ENCODE measurements at places on chromosomes 12 and 14.

- no peak for DNase-seq
Observed at GRCh38 chr12:104636496-104636895, 179.7 kb downstream of the CHST11 start.

GRCh38 chr12:38544330-38545066 lies 227.9 kb downstream of the ALG10B start:
- peak; percentile 18 for DNase-seq

DNA sequence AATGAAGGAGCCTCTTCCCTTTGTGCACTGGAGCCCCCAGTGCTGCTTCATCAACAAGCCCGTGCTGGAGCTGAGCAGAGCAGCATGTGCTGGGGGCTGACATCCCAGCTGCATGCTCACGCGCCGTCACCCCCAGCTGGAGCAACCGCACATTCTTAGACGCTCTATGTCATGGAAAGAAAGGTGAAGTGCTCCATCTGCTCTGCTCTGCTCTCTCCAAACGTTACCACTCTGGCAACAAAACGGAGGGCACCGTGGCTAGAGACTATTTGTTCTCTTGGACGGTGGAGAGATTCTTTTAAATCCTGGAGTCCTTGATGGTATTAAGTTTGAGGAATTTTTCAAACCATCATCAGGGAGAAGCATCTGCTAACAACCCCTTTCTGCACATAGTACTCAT lies 208.4 kb downstream of the C12orf75 start:
- DNase-seq, result no peak

DNA sequence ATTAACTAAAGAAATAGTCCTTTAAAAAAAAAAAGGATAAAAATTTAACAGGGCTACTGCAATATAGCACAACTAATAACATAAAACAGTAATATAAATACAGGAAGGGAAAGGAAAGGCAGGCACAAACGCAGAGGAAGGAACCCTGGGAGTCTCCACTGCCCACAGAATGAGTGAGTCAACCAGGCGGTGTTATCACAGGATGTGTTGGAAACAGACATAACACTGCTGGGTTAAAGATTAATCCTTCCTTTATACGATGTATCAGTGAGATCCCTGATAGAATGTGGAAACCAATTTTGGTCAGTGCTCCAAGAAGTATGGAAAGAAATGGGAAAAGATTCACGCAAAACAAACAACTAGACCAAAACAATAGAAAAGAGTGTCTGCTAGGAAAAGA lies 47.9 kb downstream of the FGD6 start:
- DNase-seq, result no peak

DNA sequence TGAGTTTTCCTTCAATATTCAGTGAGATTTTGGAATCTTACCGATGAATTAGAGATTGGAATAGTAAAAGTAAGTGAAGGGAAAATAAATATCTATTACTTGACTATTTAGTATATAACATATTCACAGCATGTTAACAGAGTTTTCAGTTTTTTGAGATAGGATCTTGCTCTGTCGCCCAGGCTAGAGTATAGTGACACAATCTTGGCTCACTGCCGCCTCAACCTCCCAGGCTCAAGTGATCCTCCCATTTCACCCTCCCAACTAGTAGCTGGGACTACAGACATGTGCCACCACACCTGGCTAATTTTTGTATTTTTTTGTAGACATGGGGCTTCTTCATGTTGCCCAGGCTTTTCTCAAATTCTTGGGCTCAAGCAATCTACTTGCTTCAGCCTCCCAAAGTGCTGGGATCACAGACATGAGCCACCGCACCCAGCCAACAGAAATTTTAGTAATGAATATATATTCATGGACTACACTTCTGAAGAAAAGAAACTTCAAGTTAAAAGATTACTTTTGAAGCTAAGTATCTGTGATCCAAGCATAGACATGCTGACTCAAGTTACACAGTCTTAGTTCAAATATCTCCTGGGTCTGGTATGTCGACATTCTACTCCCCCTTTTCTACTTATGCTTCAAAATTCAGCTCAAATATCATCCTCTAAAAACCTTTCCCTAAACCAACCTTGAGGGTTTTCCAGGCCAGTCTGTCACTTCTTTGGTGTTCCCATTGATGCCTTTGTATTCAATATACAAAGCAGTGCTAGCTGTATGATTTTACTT lies 13.8 kb downstream of the UBE2N start:
- DNase-seq, result no peak

- DNase-seq, result no peak
Observed at GRCh38 chr12:34400411-34400881, 378.1 kb downstream of the ALG10 start.

DNA sequence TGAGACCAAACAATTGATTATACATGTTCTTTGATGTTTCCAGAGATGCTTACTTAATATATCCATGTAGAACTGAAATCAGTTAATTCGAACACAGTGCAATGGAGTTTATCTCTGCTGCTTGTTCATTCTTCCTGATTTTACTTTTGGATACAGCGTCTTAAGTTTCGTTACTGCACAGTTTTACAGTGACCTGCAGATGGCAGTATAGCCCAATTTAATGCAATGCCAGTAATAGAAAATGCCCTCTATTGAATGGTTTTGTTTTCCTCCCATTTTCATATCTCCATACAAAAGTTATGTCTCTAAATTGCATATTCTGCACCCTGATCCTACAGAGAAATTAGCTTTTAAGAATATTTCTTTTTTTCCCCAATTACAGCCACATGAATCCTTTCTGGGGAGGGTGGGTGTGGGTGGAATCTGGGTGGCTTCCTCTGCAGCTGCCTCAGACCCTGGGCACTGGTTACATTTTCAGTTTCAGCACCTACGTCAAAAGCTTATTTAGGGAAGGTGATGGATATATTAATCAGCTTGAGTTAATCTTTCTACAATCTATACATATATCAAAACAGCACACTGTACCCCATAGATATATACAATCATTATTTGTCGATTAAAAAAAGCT lies 101.1 kb upstream of the DCD start:
- peak; percentile 18 for DNase-seq

DNA sequence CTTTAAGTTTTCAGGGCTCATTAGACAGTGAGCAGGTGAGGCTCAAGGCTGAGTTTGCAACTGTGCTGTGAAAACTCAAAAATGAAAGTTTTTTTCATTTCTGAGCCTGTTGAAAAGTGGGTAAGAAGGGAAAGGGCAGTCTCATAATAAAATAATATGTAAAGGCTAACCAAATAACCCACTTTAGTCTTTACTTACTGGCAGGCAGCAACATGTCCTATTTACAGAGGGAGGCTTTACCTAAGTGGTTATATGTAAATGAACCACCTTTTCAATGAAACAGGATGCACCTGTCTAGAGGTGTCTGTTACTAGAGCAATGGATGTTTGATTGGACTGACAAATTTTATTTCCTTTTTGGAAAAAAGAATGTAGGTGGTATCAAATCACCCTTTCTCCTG lies 158.0 kb downstream of the ETV6 start:
- DNase-seq, result no peak

- no peak for DNase-seq
Observed at GRCh38 chr12:4014444-4014843, 141.2 kb upstream of the PARP11 start.

DNA sequence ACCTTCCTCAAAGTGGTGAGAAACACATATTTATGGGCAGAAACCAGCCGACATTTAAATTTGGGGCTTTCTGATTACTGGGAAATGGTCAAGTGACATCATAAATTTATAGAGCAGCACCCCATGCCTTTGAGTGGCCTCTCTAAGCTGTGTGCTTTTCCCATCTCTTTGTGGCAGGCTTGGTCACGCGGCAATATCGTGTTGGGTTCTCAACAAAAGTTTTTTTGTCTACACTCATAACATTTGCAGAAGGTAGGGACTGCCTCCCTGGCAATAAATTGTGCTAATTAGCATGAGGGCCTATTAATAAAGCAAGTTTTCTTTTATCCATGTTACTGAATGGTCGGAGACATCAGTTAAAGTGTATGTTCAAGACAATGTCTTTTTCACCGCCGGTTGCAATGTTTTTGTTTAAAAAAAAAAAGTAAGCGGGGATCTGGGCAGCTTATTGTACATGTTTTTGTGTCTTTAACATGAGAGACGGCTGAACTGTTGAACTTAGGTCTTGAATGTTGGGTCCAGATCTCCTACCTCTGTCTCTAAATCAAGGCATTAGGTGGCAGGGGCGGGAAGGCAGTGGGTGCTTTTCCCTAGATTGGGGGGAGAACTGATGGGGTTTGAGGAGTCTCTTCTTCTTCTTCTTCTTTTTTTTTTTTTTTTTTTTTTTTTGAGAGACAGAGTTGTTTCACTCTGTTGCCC lies 193.3 kb downstream of the PHETA1 start:
- DNase-seq, result no peak

DNA sequence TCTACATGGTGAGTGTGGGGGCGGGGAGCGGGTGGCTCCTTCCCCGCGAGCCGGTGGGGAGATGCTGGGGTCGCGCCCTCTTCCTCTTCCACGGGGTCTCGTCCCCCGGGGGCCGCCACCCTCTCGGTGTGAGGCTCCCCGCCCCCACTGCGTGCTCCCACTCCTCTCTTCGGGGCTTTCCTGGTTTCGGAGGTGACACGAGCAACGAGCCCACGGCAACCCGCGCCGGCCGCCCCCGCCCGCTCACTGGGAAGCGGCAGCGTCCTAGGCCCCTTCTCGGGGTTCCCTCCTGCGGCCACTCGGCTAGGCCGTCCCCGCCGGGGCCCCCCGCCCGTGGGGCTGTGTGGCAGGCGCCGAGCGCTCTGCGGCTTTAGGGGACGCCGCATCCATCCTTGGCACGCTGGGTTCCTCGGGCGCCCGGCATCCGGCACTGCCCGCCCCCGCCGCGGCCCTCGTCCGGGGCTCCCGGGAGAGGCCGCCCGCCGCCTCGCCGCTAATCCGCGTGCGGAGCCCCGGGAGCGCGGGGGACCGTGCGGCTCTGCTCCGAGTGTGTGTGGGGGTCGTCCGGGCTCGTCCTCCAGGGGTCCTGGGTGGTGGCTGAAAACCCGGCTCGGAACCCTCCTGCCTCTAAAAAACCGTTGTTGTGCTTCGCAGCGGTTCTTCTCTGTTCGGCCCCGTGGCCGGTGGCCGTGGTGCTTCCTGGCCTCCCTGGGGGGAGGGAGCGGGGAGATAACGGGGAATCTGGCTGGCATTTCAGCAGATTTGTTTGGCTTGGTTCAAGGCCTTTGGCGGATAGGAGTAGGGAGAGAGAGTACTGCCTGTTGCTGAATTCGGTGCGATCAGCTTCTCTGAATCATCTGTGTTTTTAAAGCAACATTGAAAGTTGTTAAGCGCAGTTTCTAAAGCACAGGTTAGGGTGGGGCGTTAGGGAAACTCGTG lies 1.0 kb downstream of the PCNX1 start:
- DNase-seq, result no peak

GRCh38 chr12:71008616-71009015 lies 88.1 kb upstream of the PTPRR start:
- no peak for DNase-seq

GRCh38 chr14:22163051-22163450 lies 426.0 kb downstream of the DAD1 start:
- DNase-seq, result no peak

- peak; percentile 52 for DNase-seq
Observed at GRCh38 chr14:72024043-72024407, 91.8 kb downstream of the RGS6 start.

DNA sequence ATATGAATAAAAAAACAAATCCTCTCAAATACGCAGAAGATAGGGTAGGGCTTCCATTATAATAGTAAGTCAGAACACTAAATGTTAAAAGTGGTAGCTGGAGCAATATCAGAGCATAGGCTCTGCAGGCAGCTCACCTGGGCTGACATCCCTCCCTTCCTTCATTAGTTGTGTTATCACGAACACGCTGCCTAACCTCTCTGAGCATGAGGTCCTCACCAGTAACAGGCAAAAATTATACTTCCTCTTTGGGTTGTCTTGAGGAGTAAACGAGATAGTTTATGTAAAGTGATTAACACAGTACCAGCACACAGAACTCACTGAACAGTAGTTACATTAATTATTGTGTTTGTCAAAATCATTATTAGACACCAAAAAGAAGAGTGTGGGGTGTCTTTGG lies 154.3 kb downstream of the STXBP6 start:
- DNase-seq, result no peak

GRCh38 chr14:102872020-102872419 lies 50.4 kb upstream of the AMN start:
- no peak for DNase-seq

- peak; percentile 88 for DNase-seq
Observed at GRCh38 chr14:56339855-56340701, 221.9 kb downstream of the PELI2 start.

DNA sequence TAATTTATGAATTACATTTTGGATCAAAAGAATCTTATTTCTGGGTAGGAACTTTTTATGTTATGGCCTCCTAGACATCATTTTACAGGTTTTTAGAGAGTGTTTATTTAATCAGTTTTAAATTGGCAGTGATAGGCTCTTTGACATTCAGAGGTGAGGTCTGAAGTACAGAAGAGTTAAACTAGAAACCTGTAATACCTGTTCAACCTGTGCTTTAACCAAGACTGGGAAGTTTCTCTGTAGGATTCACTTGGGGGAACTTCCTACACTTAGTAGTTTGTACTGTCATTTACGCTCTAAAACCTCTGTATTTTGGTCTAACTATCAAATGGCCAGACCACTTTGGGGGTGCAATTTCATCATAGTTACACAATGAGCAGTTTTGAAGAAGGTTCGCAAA lies 35.9 kb downstream of the PLEKHA5 start:
- no peak for DNase-seq

- no peak for DNase-seq
Observed at GRCh38 chr14:74049876-74050495, 30.8 kb downstream of the BBOF1 start.

DNA sequence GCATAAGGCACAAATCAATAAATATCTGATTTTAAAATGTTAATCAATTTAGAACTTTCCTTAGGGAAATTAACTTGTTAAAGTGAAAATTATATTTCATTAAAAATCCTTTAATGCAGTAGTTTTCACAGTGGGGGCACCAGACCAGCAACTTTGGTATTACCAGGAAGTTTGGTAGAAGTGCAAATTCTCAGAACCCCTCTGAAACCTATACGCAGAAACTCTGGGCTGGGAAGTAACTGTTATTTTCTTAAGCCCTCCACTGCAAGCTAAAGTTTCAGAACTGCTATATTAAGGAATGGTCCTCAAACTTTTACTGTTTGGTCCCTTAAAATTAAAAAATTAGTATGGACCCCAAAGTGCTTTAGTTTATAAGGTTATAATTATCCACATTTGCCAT lies 35.7 kb downstream of the GNPTAB start:
- DNase-seq, result no peak

GRCh38 chr14:71932229-71932981 lies at the start of gene RGS6:
RGS6 (plus strand) TSS chr14:71932429.
- DNase-seq, result no peak

DNA sequence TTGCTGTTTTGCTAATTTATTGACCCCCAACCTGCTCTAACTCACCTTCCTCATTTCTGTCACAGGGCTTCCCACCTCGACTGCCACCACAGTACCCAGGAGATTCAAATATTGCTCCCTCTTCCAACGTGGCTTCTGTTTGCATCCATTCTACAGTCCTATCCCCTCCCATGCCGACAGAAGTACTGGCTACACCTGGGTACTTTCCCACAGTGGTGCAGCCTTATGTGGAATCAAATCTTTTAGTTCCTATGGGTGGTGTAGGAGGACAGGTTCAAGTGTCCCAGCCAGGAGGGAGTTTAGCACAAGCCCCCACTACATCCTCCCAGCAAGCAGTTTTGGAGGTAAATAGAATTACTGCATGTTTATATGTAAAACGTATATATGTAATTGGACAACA lies 68.8 kb downstream of the RAD52 start:
- DNase-seq, result no peak
